ENCODE measurements at places on chromosomes 11 and 22.

DNA sequence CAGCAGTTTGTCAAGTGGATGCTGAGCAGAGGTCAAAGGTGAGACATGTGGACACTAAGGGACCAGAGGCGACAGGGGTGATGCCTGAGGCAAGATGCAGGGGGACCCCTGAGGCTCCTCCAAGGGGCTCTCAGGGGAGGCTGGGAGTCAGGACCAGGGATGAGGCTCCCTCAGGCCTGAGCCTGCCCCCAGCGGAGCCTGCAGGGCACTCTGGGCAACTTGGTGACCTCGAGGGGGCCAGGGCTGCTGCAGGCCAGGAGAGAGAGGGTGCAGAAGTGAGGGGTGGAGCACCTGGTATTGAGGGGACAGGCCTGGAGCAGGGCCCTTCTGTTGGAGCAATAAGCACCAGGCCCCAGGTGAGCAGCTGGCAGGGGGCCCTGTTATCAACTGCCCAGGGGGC lies 6.1 kb downstream of the EHBP1L1 start:
- no peak for DNase-seq

- peak; percentile 89 for DNase-seq
These were observed 106.4 kb upstream of the SESN3 start for GRCh38 chr11:95337175-95337957.

DNA sequence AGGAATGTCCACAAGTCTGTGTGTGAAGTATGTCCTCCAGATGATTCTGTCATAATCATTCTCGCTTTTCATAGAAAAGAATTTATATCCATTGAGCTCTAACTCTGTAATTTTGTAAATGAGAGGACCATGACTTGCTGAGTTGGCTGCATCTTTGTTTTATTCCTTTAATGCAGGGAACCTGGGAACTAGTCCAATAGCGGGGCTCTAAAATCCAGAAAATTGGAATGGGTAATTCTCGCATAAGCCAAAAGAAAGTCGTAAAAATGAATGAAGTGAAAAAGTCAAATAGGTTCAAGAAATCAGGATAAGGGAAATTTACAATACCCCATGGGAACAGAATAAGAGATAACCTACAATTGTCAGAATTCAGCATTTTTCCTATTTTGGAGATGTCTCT lies 232.5 kb downstream of the RAB38 start:
- no peak for DNase-seq

- DNase-seq: no peak
These were observed 9.1 kb upstream of the FLI1 start for GRCh38 chr11:128684549-128685401.

DNA sequence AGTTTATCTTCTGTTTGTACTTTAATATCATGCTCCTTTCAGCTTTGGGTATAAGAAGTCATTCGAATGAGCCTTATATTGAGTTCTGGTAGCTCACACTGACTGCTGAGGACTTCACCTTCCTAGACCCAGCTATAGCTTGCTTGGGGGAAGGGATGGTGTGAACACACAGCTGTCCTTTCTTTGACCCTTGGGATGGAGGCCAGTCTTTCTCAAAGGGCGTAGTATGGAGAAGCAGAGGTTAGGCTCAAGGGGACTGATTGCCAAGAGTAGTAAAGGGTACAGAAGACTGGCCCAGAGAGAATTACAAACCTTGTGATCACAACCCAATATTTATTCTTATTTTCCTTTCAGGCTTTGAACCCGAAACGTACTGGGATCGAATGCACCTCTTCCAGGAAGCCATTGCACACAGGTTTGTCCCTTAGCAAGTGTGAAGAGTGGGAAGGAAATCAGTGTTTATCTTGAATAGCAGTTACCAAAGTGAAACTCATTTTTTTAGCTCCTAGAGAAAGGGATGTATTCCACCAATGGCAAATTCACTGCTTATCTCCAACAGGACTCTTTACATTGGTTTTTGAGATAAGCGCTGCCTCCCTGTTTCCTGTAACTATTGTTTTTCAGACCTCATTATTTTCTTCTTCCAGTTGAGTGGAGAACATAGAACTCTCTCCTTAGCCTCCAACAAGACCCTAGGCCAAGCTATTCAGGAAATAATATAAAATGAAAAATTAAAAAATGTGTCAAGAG lies 42.8 kb upstream of the YWHAH start:
- no peak for DNase-seq

DNA sequence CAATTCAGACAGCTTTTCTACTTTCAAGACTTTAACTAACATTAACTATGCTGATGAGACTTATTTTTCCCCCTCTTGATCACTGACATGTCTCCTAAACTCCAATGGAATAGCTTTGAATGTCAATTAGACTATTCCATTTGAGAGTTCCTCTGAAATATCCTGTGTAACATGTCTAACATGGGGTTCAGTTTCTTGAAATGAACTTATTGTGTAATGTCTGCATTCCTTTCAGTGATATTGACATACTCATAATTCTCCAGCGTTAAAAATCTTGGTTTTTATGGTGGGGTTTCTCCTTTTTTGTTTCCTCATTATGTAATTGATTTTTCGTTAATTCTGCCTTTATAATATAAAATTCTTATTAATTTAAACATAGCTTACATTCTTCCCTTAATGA lies 37.7 kb upstream of the SPTBN2 start:
- DNase-seq: no peak

- no peak for DNase-seq
These were observed 215.5 kb downstream of the TTC28 start for GRCh38 chr22:28464127-28464526.

GRCh38 chr22:42587588-42588175 lies 27.0 kb downstream of the POLDIP3 start:
- no peak for DNase-seq

DNA sequence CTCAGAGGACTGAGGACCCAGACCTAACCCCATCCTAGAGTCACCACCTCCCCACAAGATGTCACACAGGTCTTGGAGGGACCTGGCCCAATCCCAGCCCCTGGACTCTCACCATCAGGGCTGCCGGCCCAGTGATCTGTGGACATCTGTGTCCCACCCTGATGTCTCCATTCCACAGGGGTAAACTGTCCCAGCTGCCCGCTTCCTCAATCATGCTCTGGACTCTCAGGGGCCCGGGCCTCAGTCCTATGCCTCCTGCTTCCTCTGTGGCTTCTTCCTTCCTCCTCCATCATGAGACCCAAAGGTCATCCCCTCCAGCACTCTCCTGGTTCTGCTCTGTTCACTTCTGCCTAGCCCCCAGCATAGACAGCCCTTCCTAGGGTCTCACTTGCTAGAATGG lies 32.2 kb downstream of the ARAP1 start:
- DNase-seq: no peak

GRCh38 chr11:64746486-64746885 lies 2.5 kb upstream of the RASGRP2 start:
- no peak for DNase-seq

GRCh38 chr22:50482107-50483074 lies 1.0 kb downstream of the ADM2 start:
- DNase-seq: no peak

DNA sequence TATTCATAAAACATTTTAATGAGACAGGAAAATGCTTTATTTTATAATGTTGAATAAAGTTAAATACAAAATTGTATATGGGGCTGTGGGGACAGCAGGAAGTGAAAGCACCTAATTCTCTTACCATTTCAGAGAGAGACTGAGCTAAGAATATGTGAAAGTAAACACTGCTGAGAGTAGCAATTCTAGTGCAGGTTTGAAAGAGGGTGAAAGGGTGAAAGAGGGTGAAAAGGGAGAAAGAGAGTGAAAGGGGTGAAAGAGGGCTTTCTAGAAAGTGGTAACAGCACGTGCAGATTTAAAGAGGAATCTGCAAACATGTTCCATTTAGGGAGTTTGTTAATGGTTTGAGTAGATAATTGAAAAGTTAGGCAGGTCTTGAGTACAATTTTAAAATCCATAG lies 652.0 kb upstream of the CCDC90B start:
- no peak for DNase-seq

DNA sequence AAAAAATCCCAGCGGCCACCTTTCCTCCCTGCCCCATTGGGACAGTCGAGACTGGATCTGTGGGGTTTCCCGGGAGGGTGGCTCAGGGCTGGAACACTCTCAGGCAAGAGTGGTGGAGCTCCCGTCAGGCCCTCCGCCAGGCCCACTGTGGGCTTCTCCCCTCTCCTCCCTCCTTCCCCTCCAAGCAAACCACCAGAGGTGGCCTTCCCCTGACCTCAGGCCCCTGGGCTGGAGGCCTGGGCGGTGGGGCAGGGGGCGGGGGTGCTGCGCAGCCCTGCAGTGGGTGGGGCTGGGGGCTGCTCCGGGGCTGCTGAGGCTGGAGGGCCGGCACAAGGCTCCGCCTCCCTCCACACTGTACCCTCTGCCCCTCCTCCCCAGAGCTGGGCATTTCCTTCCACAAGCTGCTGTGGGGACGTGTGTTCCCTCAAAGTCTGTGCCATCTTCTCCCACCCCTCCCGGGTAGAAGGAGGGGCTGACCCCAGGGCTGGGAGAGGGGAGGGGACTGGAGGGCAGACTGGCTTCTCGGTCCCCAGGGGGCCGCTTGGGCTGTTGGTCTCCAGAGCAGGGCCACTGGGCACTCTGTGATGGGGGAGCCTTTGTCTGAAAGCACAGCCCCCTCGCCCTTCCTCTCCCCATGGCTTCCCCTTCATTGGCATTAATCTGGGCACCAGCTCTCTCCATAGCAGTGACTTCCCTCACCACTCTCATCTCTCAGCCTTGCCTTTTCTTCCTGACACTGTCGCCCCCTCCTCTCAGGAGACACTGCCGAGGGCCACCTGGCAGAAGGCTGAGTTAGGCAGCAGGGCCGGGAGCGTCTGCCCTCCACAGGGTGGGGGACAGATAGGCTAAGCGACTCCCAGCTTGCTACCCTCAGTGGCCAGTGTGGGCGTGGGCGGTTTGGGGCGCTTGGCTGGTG lies 7.1 kb downstream of the RCOR2 start:
- DNase-seq: no peak

DNA sequence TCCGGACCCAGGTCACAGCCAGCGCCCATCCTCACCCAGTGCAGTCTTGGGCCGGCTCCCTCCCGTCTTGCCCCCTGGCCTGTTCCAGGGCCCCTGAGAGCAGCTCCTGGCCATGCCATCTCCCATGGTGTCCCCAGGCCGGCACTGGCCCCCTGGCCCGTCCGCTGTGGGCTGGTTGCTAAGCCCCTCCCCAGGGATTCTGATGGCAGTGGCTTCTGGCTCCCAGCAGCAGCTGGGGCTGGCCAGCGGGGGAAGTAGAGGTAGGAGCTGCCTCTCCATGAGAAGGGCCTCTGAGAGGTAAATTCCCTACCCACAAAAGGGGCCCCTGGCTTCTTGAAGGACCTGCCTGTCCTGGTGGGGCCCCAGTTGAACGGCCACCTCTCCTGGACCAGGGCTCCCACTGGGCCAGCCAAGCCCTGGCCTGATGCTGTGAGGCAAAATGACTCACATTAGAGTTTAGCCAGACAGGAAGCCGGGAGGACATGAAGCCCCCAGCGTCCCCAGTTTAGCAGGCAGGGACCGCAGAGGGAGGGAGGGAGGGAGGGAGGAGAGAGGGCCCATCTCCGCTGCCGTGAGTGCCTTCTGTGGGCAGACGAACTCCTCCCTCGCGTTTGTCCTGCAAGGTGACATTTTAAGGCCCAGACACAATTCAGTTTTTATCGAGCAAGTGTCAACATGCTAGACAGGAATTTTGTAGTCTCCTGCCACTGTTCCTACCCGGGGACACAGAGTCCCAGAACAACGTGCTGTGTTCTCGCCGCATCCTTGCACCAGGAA lies 32.9 kb upstream of the GAL start:
- DNase-seq: no peak

GRCh38 chr22:49010070-49010863 lies 817.4 kb downstream of the BRD1 start:
- no peak for DNase-seq

DNA sequence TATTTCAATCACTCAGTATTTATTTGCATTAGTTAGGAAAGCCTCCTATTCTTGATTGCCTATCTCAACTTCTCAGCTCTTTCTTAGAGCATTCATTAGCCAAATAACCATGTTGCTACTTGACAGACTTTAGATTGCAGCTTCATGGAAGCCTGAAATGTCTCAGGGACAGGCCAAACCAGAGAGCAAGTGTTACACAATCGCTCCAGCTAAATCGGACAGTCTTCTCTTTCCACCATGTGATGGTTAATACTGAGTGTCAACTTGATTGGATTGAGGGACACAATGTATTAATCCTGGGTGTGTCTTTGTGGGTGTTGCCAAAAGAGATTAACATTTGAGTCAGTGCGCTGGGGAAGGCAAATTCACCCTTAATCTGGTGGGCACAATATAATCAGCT lies 106.5 kb upstream of the DRD2 start:
- DNase-seq: no peak

DNA sequence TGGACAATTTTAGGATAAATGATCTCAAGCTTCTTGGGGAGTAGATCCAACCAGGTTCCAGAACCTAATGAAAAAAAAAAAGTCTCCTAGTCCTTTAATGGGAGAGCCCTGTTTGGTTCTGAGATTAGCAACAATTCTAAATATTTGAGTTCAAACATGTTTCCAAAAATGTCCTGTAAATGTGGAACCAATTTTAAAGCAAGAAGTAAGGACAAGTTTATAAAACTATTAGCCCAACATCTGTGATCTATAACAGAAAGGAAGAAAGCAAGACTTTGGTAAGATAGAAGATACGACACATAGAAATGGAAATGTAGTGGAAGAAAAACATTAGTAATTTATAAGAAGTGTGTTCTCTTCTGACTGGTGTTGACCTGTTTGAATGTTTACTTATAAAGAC lies 79.7 kb upstream of the SLC5A12 start:
- no peak for DNase-seq

DNA sequence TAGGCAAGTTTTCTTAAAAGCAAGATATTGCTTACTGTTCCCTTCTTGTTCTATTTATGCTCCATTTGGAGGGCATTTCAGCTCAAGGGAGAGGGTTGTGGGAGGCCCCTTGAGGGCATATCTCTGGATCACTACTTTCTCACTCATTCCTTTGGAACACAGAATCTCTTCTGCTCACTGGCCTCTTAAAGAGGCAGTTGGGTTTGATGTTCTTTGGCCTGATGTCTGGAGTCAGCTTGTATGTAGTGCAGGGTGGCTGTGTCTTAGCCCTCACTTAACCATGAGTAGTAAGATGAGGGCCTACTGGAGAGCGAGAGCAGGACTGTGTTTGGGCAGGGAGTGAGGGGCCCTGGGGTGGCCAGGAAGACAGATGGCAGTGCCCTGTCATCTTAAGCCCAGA lies 3.6 kb downstream of the INCENP start:
- DNase-seq: no peak

DNA sequence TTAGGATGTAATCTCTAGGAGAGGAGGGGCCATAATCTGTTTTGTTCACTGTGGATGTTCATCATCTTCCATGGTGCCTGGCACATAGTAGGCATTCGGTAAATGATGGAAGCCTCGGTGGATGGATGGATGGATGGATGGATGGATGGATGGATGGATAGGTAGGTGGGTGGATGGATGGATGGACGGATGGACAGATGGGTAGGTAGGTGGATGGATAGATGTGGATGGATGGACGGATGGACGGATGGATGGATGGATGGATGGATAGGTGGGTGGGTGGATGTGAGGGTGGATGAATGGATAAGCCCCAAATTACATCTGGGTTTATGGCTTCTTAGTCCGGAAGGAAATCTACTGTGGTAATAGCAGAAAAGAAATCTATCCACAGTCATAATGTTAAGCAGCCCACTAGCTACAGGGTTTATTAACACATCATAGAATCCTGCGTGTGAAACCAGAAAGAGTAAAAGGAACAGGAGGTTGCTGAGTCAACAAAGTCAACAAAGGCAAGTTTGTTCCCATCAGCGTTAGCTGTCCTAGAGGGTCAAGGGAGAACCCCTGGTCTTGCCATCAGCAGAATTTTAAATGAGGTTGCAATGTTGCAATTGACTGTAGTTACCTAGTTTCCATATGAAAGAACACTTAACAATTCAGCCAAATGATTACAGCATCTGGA lies 82.8 kb downstream of the C11orf91 start:
- no peak for DNase-seq

GRCh38 chr11:76787911-76788596 lies 4.9 kb downstream of the TSKU start:
- DNase-seq: no peak

All from posterior cingulate gyrus (tissue), 11 donors.